ENCODE measurements at places on chromosomes 3 and 15. TPM values are rescaled to one million over a fixed set of nuclear protein-coding genes. Genes with fewer than 3 reads are reported as not detected.

TM4SF18 gene
- total RNA-seq, result not detected

PLAAT1 gene
- not detected for total RNA-seq

ETV5 gene
- total RNA-seq, result 3.3 TPM

GP5 gene
- 1.3 TPM for total RNA-seq

TATDN2 gene
- 57.1 TPM for total RNA-seq

HHLA2 gene
- total RNA-seq, result 11.6 TPM

P2RY12 gene
- total RNA-seq, result not detected
